CD4-positive, CD25-positive, alpha-beta regulatory T cell (primary cell): ENCODE measurements at places on chromosomes 16 and 17.

DNA sequence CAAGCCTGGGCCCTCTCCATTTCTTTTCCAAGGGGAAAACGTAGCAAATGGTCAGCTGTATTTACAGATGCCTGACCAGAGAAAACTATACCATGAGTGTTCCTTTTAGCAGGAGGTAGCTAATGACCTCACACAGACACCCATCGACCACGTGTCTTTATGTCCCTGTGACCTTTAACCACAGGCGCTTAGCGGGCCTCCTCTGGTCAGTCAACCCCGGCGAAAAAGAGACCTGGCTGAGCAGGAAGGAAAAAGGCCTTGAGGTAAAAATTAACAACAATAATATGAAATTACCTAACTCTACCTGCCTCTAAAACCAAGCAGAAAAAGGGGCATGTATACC is 9.1 kb downstream of the NUDT16L1 start:
- DNase-seq = no peak

DNA sequence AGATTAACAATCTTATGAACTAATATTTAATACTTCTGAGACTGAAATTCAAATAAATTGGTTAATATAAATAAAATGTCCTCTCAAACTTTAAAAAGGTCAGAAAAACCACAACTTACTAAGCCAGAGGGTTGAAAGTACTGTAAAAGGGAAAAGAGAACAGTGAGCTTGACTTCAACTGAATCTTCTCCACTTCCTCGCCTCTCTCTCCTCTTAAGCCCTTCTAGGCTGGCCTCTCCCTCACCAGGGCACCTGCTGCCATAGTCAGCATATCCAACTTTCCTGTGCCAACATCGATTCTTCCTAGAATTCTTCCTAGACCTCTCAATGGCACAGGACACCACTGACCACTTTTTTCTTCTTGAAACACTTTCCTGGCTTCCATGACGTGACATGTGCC is 19.4 kb downstream of the GNA13 start:
- DNase-seq = no peak

DNA sequence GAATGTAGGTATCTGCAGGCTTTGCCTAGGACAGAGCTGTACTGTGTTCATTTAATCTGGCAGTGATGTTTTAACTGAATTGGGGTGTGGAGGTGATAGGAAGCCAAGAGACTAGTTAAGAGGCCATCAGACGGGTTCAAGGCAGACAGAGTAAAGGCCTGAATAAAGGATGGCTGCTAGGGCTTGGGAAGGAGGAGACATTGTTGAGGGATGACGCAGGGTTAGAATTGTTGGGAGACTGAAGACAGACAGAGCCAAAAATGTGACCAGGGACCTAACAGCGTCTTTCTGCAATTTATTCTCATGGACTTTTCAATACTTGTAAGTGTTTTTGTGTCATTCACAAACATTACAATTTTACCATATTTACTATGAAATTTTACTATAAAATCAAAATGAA is 48.6 kb upstream of the MYH10 start:
- no peak for DNase-seq

DNA sequence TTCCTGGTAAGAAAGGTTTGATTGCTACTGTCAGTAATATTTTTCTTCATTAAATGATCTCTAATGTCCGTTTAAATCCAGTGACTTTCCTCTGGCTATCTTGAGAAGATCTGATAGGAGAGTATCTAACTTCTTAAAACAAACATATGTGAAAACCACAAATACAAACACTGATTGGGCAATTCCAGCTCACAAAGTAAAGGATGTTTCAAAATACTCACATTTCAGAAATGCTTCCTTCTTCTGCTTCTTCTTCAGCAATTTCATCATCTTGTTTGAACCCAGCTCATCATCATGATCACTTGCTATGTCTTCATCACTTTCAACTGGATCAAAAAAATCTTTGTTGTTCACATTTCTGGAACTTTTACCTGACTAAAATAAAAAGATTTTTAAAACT is 64.3 kb upstream of the RBL2 start:
- no peak for DNase-seq

- no peak for DNase-seq
Observed at GRCh38 chr17:36001110-36001771, at the start of gene CCL15. TSS of gene CCL15 (minus strand) at chr17:36001553. CDS start at chr17:36001492, 61 bp downstream.

DNA sequence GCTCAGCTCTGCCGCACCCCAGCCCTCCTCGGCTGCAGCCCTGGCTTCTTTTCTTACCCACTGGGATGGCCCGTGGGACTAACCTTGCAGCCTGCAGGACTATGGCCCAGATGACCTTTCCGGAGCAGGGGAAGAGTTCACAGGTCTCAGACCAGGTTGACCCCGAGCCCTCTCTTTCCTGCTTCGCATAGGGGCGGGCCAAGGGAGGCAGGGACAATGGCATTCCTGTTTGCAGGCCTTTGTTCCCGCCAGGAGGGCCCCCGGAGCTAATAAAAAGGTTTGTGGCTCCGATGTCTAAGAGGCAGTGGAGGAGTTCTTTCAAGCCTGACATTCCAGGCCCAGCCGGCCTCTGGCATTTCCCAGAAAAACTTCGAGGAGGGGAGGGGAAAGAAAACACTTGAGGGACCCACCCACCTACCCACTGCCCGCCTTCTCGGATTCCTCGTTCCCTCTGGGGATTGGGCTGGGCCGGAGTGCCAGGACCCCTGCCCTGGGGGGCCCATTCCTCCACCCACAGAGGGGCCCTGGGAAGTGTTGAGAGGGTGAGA is 5.8 kb upstream of the SOCS3 start:
- DNase-seq = no peak

GRCh38 chr17:49755663-49756283 is 8.2 kb downstream of the FAM117A start:
- DNase-seq = no peak
